ENCODE measurements at places on chromosomes 16 and 17.

GRCh38 chr17:30275911-30276310 lies 15.8 kb downstream of the BLMH start:
- no peak for DNase-seq

- DNase-seq, result no peak
Measured at GRCh38 chr16:83110269-83110668, 483.5 kb downstream of the CDH13 start.

DNA sequence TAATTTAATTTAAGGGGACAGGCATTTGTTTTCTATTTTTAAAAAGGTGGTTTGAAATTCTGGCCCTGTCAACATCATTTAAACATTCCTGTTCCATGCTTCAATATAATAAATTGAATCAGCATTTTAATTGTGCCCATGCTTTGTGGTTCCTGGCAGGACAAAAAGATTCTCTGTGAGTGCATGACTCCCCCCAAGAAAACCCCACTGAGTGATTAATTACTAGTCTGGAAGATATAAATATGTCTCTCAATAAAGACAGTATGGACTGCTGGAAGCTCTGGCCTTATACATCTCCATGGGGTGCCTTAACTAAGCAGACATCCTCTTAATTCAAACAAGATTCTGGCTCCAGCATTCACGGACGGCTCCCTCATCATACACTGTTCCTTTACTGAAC lies 95.0 kb upstream of the PSMD7 start:
- no peak for DNase-seq

DNA sequence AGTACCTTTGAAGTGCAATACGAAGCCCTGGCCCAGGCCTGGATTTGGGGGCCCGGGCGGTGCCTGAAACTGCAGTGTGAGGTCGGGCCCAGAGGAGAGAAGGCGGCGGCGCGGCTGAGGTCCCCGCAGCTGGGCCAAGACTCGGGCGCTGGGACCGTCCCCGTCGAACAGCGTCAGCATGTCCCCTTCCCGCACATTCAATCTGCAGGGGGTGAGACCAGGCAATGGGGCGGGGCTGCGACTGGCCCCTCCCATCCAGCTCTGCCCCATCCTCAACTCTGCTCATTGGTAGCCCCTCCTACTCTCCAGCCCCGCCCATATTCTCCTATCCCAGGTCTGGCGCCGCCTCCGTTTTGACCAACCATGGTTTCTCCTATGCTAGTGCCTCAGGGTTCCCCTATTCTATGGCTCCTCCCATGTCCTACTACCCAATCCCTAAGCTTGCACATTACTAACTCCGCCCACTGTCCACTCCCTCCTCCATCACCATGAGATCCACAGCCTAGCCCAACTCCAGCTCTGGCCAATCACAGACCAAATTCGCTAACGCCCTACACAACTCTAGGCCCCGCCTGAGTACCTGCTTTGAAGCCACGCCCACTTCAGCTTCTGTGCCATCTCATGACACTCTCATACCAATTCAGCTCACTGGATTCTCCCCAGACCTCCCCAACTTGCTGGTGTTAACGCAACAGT lies 14.4 kb upstream of the CDIPT start:
- DNase-seq, result peak; percentile 57

DNA sequence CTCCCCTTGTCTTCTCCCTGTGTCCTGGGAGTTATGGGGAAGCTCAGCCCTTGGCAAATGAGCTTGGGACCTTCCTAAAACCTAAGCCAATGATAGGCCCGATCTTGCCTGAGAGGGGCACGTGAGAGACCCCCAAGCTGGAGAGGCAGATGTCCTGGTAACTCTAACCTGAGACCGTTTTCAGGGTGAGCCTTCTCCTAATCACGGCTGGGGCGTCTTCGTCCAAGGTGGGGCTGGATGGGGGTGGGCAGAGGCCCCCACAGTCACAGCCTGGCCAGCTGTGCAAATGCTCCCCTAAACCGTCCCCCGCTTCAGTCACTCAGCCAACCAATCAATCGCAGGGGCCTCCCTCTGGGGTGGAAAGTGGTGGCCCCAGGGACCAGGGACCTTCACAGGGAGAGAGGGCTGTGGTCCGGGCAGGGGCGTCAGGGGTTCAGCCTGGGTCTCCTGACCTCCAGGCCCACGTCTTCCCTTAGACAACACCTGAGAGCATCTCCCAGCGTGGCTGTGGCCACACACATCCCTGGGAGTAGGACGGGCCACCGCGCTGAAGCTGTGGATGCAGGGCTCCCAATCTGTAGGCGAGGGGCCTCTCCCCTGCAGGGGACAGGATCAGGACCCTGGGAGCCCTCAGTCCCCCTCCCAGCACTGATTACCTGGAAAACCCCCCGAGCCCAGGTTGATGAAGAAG lies 30.6 kb downstream of the ACTG1 start:
- no peak for DNase-seq

GRCh38 chr16:27414788-27415431 lies 12.9 kb downstream of the IL21R start:
- peak; percentile 36 for DNase-seq

Measured in left forelimb (tissue), 1 donor.